Fibroblast of skin of left quadriceps (primary cell): ENCODE measurements at places on chromosomes 1 and 21.
A peak's percentile ranks its signal among the peaks of the same experiment; 100 is the strongest.

DNA sequence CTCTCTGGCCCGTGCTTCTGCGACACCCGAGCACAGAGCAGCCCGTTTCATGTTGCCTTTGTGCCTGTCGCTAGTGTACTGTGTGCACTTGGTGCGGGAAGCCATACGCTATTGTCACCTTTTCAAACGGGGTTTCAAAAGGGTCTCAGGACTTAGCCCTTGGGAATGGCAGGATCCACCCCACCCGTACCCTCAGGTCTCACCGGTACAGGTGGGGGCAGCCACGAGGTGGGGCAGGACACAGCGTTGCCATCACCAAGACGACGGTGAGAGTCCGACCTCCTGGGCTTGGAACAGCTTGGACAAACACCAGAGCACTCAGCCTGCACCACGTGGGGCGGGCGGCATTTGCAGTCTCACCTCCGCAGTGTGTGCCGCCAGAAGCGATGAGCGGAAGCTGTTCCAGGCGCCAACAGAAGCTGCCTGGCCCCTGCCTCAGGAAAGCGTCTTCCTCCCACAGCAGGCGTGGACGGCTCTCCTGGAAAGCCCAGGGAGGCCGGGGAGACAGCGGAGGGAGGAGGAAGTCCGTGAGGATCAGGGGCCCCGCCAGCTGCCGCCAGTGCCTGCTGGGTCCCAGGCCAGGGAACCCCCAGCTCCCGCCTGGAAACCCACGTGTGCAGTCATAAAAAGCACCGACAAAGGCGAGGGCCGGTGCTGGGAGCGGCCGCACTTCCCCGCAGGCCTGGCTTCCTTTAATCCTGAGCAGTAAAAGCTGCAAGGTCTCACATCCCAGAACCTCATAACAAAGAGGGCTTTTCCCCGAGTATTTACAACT, 131.3 kb upstream of the ARHGEF16 start:
- no peak for DNase-seq

- DNase-seq, result no peak
Measured at GRCh38 chr1:30991862-30992606, 73.5 kb downstream of the PUM1 start.

GRCh38 chr21:34073749-34074282, 438 bp downstream of the MRPS6 start:
- no peak for DNase-seq

DNA sequence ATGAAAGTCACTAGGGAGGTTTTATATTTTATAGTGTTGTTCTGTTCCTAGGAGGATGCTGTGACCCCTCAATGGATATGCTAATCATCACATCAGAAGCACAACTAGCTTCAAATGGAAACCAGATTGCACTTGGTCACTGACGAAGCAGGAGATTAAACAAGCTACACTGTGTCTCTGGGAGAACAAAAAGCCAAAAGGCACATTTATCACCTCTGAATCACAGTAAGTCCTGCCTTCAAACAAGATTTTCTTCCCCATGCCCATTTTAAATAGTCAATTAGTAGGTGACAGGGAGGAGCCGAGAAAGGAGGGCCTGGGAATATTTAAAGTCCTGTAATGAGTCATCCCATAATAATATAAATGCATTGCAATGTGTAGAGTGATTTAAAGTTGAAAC, 38.1 kb downstream of the RGS2 start:
- DNase-seq, result peak; percentile 55

DNA sequence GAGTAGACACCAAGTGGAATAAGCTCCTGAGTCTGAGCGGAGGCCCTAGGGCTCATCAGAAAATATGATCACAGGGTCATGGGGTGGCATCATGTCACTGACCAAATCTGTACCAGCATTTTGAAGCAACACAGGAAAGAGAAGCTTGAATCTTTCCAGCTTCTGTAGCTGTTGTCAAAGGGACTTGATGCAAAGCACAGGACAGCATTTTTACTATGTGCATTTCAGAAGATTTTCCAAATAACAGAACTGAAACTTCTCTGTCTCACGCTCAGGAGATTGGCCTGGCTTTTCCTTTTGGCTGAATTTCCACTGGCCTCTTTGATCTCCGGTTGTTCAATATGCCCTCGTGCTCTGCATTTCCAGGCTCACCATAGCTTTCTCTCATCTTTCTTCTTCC, 127.2 kb upstream of the ATP1B1 start:
- no peak for DNase-seq

DNA sequence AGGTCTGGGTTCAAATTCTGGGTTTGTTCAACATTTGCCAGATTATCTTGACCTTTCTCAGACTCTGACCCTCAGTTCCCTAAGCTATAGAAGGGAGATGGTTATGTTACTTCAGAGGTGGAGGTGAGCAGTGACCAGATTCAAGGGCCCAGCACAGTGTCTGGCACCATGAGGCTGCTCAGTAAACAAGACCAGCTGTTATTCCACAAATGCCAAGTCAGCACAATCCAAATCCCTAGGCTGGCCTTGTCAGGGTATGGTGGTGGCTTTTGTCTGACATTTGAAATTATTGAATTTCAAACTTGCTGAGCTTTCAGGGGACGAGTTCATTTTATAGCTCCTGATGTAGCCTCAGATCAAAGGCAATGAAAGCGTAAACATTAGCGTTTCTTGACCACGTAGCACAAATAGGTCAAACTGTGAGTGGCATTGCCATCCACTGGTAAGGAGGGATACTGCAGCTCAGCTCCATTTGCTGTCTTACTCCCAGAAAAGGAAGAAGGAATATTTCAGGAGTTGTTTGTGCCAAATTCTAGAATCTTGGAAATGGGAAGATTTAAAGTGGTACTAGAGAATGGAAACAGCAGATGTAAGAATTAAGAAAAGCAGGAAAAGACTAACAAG, 94.3 kb upstream of the EDN2 start:
- no peak for DNase-seq

- no peak for DNase-seq
Measured at GRCh38 chr21:42235593-42235992, 16.7 kb downstream of the ABCG1 start.

DNA sequence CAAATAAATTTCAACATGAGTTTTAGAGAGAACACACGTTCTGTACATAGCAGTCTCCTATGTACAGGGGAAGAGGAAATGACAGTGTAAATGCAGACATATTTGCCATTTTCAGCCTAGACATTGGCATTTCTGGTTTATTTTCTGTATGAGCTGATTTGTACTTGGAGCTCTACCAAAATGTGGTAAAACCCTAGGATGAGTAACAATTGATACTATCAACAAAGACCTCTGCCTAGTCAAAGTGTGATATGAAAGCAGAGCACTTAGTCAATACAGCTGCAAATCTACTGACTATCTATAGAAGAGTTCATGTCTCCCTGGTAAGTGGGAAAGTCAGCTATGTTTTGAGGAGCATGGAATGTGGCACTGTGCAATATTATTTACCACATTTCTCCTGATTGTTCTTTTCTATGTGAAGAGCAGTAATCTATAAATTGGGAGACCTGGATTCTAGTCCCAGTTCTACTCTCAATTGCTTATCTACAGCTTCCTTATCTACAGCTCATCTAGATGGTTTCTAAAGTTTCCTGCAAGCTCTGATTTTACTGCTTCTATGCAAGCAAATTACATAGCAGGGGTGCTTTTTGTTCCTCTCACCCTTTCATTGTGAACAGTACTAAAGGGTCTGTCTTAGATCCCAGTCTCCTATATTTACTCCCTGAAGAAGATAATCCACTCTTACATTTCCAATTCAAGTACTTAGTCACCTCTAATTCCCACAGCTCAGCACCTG, 334.2 kb downstream of the NTNG1 start:
- peak; percentile 16 for DNase-seq

DNA sequence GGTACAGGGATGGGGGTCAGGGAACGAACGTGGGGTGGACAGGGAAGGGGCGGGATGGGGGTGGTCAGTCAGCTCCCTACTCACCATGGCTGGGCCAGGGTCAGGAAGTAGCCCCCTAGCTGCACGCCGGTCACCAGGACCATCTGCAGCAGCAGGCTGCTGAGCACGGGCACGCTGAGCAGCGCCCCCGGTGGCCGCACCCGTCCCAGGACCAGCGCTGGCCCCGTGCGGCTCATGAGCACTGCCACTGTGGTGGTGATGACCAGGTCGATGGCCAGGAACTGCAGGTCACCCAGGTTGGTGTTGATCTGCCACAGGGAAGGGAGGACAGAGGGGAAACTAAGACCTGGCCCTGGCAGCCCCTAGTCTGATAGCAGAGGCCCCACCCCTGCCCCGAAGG, 6.5 kb upstream of the MFAP2 start:
- DNase-seq, result no peak

DNA sequence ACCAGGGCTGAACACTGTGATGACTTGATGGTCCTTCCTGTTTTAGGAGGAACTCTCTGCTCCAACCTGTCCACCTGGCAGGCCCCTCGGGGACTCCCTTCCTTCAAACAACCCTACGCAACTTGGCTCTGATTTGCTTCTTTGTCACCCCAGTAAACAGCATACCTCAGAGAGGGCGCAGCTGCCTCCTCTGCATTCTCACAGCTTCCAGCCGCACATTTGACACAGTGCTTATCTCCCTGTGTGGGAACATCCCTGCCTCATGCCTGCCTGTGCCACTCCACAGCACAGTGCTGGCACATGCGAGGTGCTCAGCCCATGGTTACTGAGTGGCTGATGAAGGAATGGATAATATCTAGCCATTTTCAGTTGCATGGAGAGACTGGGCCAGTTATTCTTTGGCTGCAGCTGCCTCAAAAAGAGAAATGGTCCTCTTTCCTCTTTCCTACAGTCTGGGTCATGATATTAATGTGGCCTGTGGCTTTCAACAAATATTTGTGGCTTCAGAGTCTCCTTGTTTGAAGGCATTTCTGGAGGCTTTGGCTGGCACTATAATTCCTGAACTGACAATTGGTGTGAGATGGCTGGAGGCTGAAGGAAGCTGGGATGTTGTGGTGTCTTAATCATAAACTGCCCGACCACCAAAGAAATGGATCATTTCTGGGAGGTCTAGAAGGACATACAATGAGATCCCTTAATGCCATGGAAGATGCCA, 77.9 kb downstream of the TENT5C start:
- DNase-seq, result no peak

- DNase-seq, result no peak
Measured at GRCh38 chr1:81654657-81655056, 146.1 kb upstream of the ADGRL2 start.

GRCh38 chr1:243482141-243483022, 226.5 kb downstream of the SDCCAG8 start:
- no peak for DNase-seq

DNA sequence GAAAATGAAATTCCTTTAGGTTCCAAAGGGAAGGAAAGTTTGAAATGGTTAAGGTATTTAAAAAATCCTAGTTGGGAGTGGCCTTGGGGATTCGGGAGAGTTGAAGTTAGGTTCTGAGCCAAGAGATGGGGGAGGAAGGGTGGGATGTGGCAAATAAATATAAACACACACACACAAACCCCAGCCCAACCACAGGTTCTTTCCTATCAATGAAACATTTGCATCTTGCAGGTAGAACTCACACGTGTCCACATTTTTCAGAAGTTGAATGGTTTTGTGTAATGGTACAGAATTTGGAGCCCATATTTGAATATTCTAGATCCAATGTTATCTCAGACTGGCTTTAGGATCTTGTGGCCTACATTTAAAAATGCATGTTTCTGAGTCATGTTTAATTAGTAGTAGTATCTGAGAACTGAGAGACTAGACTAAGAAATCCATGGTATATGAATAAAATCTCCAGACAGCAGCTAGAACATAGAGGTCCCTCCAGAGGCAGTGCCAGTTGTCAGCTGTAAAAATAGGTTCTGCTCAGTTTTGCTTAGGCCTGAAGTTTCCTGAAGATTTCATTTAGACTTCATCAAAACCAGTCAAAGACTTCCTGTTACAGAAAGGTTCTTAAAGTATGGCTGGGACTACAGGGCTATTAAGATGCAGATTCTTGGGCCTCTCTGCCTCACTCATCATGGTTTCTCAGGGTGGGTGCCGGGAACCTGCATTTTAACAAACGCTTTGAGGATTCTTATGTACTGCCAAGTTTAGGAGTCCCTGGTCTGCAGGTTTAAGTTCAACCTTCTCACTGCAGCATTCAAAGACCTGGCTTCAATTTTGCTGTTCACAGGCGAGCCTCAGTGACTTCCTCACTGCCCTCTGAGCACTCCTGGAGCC, 21.3 kb downstream of the RUNX1 start:
- no peak for DNase-seq

DNA sequence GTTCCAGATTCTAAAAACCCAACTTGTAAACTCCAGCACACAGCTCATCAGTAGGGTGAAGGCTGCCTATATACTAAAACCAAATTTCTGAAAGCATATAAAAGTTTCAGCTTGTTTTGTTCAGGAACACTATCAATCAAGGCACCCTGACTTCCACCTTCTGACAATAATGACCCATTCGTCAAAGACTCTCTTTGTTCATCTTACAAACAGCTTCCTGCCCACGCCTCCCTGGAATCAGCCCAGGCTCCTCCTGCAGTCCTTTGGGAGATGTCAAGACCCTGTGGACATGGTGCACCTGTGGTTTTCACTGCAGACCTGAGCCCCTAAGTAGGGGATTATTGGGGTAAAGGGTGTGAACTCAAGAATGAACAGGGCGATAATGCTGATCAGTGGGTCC, 178.9 kb upstream of the CAMK1G start:
- DNase-seq, result no peak

- peak; percentile 91 for DNase-seq
Measured at GRCh38 chr1:150515328-150516049, at the start of gene FALEC. Gene FALEC, plus strand, starts transcription at chr1:150515752.

GRCh38 chr21:38459490-38459889, 38.8 kb downstream of the ERG start:
- no peak for DNase-seq

- DNase-seq, result no peak
Measured at GRCh38 chr1:143643148-143643885, 328.5 kb downstream of the FAM72C start.

GRCh38 chr1:4939266-4939665, 284.9 kb downstream of the AJAP1 start:
- DNase-seq, result no peak

DNA sequence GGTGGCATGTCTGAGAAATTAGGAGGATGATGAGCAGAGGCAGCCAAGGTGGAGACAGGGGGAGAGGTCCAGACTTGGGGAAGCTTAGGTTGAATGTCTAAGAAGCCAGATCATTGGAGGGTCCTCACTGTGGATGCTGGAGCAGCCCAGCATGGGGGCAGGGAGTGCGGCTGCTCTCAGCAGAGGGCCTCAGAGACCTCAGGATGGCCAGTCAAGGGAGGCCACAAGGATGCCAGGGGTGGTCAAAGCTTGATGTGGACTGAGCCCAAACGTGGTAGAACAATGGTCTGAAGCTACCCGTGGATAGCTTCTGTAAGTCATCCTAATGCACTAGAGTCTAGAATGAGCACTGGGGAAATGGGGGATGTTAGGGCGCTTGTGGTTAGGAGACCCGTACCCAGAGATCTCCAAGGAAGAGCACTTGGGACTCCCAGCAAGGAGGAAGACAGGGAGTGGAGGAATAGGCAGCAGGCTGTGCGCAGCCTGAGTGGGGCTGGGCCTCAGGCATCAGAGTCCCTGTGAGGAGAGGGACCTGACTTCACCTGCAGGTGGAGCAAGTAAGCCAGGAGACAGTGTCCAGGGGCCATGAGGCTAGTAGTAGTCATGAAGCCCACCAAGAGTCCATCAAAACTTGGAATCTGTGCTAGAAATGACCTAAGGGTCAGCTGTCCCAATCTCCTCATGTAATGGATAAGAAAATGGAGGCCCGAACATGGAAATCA, 4.3 kb upstream of the S100A9 start:
- DNase-seq, result no peak
